Cortex of kidney (tissue), 1 donor: ENCODE measurements at places on chromosomes 7 and 10.

DNA sequence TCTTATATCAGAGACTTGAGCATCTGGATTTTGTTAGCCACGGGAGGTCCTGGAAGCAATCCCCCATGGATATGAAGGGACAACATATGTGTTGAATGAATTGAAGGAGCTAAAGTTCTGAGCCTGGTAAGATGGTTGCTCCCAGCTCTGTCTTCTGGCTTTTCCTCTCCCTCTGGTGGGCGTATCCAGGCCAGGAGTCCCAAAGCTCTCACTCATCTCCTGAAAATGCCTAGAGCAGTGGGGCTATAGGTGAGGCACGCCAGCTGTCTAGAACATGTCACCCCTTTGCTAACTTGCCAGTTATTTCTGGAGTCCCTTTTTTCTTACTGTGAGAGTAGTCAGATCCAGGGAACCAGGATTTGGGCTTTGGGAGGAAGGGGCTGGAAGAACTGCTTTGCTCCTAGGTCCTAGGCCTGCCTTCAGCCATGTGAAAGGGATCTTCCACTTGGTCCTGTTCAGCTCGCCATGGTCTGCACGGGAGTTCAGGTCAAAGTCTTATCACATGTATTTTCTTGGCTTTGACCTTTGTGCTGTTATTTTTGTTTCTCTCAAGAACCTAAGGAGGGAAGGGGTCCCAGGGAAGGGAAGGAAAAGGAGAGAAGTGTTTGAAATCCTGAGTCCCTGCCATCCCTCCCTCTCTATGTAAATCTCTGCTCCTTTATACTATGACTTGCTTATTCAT lies 73.6 kb downstream of the MINPP1 start:
- DNase-seq: no peak

DNA sequence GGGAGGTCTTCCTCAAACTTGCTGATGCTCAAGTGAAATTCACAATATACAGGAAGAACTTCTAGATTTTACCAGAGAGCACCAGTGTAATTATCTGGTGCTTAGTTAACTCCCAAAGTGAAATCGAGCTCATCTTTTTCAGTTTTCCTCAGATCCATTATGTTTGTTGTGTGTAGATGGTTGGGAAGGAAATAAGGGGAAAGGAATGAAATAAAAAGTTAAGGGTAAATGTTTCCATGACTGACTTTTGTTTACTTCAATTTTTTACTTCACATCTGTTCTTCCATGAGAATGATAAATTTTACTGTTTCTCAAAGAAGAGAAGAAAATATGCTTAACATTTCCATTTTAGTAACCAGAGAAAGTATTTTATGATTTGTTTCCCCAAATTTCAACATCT lies 21.3 kb downstream of the FAM107B start:
- no peak for DNase-seq

DNA sequence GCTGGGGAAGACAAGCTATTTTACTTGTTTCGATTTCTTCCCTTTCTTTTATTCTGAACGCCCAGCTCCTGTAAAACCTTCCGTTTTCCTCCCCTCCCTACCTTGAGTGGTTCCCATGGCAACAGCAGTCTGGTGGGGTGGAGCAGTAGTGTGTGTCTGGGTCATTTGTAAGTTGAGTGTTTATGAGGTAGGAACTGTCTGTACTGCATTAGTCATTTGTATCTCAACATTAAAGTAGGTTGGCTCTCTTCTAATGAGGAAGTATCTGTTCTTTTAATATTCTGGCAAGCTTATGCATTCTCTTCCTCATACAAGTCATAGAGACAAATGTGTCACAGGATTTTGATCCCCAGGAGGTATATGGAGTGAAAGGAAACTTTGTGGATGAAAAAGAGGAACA lies 85.3 kb upstream of the CCDC6 start:
- no peak for DNase-seq

- no peak for DNase-seq
Measured at GRCh38 chr7:42690794-42691639, 220.9 kb downstream of the C7orf25 start.

- DNase-seq: no peak
Measured at GRCh38 chr10:12705943-12706342, 295.6 kb downstream of the CCDC3 start.
